Stimulated activated CD4-positive, alpha-beta T cell treated with anti-CD3 and anti-CD28 coated beads, TNF-alpha, amount 100 ng/mL, for 1 hour (primary cell): ENCODE measurements at places on chromosomes 2 and 18.

DNA sequence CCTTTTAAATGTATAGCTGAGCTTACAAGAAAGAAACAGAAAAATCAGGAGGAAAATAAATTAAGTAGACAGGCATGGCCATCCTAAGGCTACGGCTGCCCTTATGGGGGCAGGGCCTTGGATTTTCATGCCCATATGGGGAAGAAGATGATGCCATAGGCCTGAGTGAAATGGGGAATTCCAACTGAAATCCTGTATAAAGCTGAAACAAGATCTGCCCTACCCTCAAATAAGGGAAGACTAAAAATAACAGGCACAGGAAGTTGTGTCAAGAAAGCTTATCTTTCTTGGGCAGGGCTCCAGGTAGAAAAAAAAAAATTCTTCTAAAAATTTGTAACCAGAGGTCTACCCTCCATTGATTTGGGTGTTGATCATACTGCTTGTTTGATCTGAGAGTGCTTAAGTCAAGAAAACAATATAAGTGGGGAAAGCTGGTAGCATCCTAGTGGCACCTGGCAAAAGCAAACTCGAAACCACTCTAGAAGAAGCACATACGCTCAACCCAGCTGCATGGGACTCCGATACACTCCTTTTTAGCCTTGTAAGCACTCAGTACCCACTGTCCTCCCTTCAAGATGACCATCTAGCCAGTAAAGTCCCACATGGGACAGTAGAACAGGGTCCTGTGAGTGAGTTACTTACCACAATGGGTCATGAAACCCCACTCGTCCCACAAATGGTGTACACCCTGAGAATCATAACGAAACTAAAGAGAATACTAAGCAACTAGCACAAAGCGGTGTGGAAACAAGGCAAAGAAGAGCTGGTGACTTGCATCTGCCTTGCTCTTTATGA lies 22.3 kb downstream of the DNAH7 start:
- no peak for DNase-seq

- DNase-seq = no peak
Observed at GRCh38 chr2:238203973-238204683, 633 bp upstream of the ILKAP start.

- DNase-seq = no peak
Observed at GRCh38 chr2:74390606-74391005, 10.5 kb upstream of the DCTN1 start.

DNA sequence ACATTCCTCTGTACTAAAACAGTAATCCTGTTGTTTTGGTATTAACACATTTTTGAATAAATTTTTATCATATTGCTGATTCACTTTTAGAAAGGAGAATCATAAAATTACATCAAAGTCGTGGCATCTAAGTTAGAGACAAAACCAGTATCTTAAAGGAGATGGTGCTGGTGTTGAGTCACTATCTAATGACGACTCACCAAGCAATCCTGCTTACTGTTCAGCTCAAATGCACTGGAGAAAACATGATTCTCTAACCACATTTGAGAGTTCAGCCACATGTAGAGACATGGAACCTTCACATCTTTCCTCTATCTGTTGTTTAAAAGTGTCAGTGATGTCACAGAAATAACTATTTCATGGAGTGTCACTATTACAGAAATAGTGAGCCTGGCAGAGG lies 473.8 kb downstream of the TGIF1 start:
- DNase-seq = no peak

DNA sequence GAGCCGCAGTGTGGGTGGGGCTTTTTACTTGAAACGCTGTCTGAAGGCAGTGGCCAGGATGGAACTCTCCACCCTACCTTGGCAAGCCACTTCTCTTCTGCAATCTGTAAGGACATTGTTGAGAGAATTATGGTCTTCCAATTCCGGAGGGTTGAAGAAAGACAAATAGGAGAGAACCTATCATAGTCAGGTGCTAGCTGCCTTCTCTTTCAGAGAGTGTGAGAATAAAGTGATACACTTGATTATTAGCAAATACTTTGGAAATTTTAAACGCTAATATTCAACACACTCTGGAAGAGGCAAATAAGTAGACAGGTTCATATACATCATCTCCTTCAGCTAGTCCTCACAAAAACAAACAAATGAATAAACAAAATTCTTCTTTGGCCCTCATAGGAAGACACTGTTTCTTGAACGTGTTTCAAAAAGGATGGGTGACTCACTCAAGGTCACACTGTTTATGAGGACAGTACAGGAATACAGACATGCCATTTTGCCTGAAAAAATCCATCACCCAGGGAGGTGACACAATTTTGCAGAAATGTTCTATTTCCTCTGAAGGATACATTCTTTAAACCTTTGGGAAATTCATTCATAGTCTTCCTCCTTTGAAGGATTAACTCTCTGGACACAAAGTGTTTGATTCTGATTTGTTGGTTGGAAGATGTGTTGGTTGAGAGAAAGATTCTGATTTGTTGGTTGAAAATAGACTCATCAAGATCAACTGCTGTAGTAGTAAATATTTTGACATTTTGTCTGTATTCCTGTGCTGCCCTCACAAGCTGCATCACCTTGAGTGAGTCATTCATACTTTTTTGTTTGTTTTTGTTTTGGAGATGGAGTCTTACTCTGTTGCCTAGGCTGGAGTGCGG lies 2.2 kb upstream of the IL1RN start:
- DNase-seq = no peak

- DNase-seq = no peak
Observed at GRCh38 chr2:231293163-231293562, 94.7 kb downstream of the ARMC9 start.
